Left renal cortex interstitium (tissue), 4 donors: ENCODE measurements at places on chromosomes 16 and 17. TPM values are rescaled to one million over a fixed set of nuclear protein-coding genes. Genes with fewer than 3 reads are reported as not detected.

CD300LB gene
- 0.26 TPM for polyA plus RNA-seq

FNDC8 gene
- polyA plus RNA-seq, result 0.22 TPM

CDH3 gene
- polyA plus RNA-seq, result 67.4 TPM

TSNAXIP1 gene
- 6.3 TPM for polyA plus RNA-seq

GDPD3 gene
- 17.5 TPM for polyA plus RNA-seq

DNA sequence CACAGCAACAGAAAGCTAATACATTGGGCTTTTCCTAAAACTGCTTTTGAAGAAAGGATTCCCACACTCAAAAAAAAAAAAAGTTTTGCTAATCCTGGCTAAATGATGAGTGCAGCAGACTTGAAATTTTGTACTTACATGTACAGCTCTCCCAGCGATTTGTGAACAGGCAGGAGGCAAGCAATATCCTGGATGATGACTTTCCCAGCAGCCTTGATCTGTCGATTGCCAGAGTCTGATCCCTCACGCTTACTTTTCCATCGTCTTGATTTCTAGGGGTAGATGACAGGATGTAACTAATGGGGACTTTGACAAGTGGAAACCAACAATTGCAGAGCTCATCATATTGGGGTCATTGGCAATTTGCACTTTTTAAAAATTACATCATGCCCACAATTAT lies 91.4 kb downstream of the WDR59 start:
- DNase-seq, result no peak

DNA sequence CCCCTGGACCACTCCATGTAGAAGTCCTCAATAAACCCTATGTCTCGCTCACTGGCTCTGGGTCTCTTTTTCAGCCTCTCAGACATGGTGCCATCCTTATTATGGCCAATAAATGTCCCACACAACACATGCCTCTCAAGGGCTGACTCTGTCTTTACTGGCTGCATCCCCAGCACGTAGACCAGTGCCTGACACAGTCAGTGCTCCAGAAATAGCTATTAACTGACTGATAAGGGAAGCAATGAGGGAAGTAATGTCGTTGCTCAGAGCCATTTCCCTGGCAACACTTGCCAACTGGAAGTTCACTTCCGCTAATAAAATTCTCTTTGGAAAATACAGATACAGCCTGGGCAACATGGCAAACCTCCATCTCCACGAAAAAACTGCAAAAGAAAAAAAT lies 19.1 kb upstream of the APOH start:
- DNase-seq, result no peak

DNA sequence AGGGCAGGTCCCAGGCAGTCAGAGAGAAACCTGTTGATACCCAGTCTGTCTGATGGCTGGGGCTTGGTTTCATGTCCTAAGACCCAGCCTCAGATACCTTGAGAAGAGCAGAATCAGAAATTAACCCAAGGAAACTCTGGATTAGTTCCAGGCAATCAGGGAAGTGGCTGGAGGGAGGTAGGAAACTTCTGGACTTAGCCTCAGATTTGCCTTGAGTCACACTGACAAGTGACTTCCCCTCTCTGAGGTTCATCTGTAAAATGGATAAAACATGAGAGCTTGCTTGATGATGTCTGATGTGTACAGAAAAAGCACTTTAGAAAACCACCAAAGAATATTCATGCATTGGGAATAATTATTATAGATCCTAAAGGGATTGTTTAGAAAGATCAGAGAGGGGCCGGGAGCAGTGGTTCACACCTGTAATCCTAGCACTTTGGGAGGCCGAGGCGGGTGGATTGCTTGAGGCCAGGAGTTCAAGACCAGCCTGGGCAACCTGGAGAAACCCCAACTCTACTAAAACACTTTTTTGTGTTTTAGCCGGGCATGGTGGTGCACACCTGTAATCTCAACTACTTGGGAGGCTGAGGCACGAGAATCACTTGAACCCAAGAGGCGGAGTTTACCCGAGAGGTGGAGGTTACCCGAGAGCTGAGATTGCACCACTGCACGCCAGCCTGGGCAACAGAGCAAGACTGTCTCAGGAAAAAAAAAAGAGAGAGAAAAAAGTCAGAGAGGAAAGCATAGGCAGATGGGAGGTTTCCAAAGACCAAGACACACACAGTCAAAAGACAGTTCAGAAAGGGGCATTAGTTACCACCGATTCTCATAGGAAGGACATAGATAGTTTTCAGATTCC lies 3.8 kb downstream of the CIITA start:
- DNase-seq, result no peak

DNA sequence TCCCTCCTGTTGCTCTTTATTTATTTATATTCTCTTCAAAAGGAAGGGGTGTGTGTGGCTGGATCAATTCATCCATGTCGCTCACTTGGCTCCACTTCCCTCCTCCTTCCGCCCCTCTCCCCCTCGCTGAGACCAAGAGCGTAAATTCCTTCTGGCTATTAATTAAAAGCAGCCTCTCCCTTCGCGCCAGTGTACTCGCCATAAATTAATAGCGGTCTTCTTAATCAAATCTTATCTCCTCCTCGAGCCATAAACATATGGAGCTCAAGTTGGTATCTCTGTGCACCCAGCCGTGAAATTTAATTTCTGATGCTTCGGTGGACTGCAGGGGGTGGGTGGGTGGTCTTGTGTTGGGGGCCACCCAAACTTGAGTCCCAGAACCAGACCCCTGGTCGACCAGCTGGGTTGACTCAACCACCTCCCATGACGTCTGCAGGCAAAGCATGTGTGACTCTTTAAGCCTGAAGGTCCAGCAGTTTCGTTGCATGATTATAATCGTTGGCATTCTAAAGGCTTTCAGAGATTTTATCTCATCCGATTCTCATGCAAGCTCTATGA lies 57.9 kb downstream of the SDK2 start:
- DNase-seq, result no peak

- DNase-seq, result no peak
These were observed 11.6 kb upstream of the IL4R start for GRCh38 chr16:27302126-27302525.

DNA sequence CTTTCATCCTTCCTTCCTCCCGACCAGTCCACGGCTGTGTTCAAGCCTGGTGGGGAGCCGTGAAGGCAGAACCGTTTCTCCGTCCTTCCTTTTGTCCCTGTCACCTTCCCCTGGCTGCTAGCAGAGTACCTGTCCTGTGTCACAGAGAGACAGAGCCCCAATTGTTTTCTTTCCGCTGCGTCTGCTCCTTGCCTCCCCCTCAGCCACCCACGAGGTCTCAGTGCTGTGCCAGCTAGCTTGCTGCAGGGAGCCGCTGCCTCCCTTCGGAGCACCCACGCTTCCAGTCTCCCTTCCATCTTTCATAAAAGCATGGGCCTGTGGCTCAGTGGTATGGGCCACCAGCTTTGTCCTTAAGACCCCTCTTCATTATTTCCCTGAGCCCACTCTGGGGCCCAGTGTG lies 62.2 kb downstream of the MPRIP start:
- no peak for DNase-seq

DNA sequence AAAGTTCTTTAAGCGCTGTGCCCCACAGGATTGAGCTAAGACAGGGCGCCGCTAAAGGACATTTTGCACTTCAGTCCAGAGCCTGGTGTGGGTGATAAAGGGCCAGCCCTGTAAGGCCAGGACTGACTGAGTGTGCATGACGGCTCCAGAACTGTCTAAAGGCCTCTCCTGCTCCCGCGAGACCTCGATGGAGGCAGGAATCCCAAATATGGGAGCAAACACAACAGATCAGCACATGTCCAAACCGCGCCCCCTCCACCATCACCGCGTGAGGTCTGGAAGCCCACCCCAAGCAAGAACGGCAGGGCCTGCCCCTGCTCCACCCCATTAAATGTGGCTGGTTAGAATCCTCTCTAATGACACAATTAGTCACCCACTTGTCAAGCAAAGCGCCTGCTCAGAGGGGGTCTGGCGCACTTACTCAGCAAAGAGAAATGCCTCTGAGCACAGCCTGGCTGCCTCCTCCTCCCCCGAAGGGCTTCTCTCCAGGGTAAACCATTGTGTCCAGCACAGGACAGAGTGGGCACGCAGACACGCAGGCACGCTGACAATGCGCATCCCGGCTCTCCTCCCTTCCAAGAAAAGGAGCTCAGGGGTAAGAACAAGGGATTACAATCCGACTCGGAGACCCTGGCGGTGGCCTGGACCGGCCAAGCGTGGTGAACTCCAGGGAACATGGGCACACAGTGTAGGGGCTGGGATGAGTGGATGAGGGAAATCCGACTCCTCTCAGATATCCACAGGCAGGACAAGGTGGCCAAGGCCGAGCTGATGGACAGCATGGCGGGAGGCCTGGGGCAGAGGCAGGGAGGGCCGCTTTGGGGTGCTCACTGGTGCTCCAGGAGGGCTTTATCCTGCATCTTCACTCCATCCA lies 1.5 kb downstream of the MXRA7 start:
- DNase-seq, result no peak

DNA sequence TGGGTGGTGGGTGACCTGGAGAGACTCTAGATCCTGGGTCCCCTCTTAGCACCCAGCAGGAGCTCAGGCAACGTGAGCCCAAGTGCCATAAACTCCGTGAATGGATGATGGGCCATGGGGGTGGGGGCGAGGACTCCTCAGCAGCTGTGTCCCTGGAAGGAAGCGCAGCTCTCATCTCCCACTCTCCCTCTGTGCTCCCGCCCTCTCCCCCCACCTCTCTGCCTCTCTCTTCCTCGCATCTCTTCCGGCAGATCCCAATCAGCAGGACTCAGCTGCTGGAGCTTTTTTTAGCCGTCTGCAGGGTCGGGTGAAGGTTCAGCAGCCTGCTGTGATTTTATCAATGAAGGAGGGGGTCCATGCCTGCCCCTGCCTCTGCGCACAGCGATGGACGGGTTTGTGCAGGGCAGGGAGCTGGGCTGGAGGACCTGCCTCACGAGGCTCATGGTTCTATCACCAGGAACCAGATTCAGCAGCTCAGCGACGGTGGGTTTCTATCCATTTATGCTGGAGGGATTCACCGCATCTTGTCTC lies 8.3 kb downstream of the CCR7 start:
- no peak for DNase-seq

GRCh38 chr16:19481296-19481695 lies 40.6 kb downstream of the GDE1 start:
- DNase-seq, result no peak
